Activated CD4-positive, CD25-positive, alpha-beta regulatory T cell (primary cell): ENCODE measurements at places on chromosomes 7 and 10.

DNA sequence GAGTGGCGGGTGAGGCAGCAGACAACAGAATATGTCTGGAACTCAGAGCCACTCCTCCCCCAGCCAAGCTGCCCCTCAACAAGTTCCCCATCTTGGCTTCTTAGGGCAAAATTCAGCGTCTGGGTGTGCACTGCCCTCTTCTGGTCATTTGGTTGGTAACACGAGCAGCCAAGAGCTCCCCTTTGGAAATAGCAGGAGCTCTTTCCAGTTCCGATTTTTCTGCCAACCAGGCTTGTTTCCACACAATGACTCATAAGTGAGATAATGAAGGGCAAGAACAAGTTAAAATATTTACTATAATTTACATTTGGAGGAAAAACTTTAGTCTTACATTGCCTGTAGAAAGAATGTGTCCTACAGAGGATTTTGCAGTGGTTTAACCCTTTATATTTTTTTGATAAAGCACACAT, 70.5 kb downstream of the ADCYAP1R1 start:
- DNase-seq = no peak

DNA sequence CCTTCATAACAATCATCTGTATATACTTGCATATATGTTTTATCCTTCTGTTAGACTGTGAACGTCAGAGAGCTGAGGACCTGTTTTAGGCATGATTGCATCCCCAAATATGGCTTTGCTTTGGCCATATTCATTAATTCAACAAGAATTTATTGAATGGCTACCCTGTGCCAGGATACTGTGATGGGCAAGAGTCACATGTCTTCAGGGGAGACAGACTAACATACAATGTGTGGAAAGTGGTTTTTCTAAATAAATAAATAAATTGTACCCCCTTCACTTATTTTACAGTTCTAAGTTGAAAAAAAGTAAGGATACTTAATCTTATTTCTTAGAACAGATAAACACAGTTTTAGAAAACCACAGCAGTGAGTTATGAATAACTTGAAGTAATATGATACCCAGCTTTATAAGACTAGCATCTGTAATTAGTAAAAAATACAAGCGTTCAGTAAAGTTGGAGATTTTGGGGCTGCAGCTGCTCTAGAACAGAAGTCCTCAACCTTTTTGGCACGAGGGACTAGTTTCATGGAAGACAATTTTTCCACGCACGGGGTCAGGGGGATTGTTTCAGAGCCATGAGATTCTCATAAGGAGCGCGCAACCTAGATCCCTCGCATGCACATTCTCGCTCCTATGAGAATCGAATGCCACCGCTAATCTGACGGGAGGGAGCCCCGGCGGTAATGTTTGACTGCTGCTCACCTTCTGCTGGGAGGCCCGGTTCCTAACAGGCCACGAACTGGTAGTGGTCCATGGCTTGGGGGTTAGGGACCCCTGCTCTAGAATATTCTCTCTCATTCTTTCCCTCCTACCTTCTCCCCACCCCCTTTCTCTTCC, 89.4 kb upstream of the MTPN start:
- DNase-seq = no peak

DNA sequence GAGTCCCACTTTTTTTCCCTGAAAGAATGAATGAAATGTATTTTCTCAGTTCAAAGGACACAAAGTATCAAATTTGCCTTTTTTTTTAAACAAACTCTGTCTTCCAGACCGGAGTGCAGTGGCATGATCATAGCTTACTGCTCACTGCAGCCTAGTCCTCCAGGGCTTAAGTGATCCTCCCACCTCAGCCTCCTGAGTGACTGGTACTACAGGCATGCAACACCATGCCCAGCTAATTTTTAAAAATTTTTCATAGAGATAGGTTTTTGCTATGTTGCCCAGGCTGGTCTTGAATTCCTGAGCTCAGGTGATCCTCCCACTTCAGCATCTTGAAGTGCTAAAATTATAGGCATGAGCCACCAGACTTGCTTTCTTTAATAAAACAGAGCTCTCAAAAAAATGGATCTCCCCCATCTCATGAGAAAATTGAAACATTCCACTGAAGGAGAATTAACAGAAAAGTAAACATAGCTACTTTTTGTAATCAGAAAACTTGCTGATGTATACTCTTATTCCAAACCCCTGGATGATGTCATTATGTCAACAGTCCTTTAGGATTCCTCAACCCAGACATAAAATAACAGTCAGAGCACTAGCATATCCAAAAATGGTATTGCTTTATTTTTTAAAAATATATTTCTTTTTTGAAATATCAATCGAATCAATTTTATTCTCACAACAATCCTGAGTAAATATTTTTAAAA, 12.3 kb upstream of the TRDMT1 start:
- DNase-seq = no peak

DNA sequence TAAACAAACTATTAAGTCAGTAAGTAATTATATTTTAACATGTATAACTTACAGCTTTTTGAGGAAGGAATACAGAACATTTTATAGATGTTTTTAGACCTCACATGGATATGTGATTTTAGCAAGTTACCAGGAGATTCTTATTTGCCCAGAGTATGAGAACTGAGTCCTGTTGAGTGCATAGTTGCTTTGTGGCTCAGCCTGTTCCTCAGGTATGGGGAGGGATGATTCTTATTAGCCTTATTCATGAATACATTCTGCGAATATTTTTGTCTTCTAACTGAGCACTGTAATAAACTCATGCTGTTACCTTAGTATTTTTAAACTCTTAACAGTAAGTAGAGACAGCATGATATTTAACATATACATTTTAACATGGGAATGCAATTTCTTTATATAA, 17.9 kb downstream of the BTAF1 start:
- DNase-seq = no peak

GRCh38 chr10:124755581-124755980, 11.4 kb upstream of the FAM53B start:
- no peak for DNase-seq

DNA sequence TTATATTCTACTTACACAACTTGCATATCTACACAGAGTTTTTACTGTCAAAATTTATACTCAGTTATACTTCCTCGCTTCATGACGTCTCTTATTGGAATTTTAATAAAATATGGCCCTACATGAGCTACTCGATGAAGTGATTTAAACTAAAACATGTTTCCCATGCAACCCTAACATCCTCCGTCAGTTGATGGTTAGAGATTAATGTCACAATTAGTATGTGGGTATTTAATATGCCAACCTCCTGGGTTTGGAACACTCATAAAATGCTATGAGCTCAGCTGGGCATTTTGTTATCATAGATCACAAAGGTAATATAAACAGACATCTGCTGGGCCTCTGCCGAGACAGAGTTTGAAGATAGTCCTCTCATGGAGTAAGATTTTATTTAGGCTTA, 66.5 kb downstream of the GNAT3 start:
- no peak for DNase-seq

DNA sequence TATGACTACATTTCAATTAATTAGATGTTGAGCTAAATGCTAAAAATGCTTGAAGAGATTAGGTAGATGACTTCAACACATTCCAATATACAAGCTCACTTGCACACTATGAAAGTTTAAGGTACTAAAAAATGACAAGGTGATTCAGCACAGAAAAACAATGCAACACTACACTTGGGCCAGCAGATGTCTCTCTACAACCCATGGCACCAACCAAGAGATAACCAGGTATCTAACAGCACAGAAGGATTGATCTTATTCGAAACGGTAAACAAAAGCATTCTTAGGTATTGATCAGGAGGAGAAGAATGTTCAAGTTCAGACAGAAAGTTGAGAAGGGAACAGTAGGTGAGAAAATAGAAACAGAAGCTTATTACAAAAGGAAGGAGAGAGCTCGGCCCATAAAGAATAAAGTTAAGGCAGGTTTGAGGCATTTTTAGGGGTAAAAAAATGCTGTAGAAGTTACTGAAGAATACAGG, 248.2 kb upstream of the KLF14 start:
- DNase-seq = no peak

DNA sequence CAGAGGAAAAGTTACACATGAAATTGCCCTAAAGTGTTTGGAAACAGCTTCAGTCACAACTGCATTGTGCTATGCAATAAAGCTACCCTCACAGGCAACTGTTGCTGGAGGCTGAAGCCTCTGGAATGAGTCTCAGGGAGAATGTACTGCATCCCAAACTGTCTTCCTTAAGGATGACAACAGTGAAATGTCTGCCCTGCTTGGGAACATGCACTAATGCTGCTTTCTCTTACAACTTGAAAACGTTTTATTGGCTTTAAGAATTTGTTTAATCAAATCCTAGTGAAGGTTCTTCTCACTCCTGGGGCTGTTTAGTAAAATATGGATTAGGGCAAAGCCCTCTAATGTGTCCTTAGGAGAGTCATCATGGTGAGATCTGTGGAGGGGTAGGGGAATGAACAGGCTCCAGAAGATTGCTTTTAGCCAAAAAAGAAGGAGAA, 215.4 kb downstream of the TWIST1 start:
- DNase-seq = no peak

DNA sequence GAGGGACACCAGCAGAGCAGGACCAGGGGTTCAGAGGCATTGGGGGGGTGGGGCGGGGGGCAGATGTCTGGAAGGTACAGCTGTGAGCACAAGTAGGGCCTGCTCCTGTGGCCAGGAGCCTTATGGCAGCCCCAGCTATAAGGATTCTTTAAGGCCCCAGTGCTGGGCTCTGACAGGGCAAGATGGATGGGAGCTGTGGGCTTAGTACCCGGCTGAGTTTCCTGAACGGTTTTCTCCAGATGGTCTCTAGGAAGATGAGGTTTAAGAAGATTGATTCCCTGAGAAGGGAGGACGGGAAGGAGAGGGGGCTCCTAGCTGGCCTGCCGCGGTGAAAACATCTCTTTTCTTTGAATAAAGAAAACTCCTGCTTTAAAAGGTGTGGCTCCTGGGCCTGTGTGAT, 30.1 kb upstream of the COMTD1 start:
- no peak for DNase-seq
